Cardiac fibroblast (primary cell): ENCODE measurements at places on chromosomes 6 and 20.

DNA sequence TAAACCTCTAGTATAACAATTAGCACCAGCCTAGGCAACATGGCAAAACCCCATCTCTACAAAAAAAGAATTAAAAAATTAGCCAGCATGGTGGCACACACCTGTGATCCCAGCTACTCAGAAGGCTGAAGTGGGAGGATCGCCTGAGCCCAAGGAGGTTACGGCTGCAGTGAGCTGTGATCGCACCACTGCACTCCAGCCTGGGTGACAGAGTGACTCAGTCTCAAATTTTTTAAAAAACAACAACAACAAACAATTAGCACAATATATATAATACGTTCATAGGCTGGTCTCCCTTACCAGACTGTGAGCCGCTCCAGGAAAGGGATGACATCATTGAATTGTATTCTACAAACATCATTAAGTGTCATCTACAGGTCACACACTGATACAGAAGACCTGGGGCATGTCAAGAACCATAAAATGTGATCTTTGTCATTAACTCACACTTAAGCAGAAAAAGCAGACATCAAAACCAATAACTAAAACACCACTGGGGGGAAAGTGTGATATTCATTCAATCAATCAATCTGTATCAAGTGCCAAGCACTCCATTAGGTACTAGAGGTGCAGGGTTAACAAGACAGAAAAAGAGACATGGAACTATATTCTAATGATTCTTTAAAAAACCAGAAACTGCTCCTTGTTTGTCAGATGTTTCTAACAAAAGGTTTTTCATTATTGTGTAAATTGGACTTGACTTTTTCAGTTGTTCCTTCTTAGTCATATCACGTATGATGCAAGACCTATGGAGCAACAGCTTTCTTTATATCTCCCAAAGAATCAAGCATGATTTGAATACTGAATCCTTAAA lies 17.8 kb downstream of the MAP3K5 start:
- DNase-seq: peak; percentile 88

DNA sequence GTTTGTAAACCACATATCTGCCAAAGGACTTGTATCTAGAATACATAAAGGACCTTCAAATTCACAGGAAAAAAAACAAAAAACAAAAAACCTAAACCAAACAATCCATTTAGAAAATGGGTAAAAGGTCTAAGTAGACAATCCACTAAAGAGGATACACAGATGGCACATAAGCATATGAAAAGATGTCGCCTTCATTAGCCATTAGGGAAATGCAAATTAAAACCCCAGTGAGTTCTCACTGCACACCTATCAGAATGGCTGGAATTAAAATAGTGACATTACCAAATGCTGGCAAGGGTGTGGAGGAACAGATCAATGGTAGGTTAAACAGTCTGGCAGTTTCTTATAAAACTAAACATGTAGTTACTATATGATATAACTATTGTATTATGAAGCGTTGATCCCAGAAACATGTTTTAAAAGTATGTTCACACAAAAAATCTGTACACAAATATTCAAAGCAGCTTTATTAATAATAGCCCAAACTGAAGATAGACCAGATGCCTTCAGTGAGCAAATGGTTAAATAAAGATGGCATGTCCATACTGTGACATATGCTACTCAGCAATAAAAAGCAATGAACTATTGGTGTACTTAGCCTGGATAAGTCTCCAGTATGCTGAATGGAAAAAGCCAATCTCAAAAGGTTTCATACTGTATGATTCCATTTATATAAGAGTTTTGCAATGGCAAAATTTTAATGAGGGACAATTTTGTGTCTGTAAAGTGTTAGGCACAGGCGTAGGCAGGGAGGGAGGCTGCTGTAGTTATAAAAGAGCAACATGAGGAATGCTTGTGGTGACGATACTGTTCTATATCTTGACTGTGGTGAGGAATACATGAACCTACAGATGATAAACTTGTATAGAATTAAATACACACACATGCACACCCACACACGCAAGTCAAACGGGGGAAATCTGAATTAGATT lies 43.9 kb downstream of the PLCB1 start:
- DNase-seq: no peak

DNA sequence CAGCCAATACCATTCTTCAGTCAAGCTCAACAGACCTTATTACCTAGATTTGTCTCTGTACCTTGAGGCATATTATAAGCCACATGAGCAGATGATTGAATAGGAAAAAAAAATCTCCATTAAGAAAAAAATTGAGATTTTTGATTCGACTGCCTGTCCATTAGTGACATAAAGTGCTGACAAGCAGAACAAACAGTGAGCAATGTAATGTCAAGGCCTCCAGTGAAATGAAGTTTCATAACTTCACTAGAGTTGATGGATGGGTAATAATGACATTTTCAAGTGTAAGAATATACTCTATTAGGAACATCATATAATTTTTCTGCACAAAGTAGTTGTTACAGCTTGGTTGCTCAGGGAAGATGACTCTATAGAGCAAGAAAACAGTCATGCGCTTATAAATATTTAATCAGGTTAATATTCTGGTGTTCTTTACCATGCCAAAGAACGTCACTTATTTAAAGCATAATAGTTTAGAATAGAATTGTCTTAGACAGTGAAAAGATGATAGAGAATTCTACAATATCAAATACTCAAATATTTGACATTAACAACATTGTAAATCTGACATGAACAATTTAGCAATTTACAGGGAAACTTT lies 783.7 kb downstream of the EPHA7 start:
- no peak for DNase-seq

GRCh38 chr6:40719671-40720374 lies 132.7 kb upstream of the LRFN2 start:
- DNase-seq: peak; percentile 12

GRCh38 chr20:51108638-51109363 lies 85.9 kb upstream of the KCNG1 start:
- DNase-seq: no peak

GRCh38 chr6:4805553-4806336 lies 29.5 kb downstream of the CDYL start:
- peak; percentile 52 for DNase-seq

GRCh38 chr6:158926414-158926813 lies 73.6 kb downstream of the RSPH3 start:
- peak; percentile 7 for DNase-seq

DNA sequence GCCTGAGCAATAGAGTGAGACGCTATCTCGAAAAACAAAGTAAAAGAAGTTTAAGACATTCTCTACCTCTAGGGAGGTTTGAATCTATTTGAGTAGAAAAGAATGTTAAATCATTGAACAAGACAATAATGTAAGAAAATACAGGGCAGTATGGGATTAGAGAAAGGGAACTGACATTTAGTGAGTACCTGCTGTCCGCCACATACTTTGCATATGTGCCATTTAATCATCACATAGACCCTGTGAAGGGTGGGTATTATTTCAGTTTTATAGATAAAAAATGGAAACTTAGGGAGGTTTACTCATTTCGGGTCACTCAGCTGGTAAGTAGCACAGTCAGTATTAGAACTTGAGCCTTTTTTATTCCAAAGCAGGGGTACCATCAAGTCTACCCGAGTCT lies 31.4 kb downstream of the STK4 start:
- DNase-seq: no peak

DNA sequence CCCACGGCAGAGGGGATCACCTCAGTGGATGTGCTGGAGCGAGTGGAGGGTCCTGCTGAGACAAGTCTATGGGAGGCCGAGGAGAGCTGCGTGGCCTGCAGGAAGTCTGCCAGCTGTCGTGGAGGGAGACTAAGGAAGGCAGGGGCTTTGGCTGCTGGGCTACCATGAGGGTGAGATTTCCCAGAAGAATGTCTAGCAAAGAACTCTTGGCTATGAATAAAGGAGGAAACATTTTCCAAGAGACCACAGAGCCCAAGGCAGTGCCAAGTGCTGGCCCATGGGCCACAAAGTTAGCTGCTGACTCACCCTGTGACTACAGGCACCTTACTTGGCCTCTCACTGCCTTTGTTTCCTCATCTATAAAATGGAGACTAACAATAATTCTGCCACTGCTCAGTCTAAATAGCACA lies 73.4 kb downstream of the PRDM1 start:
- peak; percentile 83 for DNase-seq

- no peak for DNase-seq
These were observed 445.5 kb downstream of the PREX1 start for GRCh38 chr20:48382304-48382703.

- DNase-seq: no peak
These were observed 724.3 kb downstream of the HDGFL1 start for GRCh38 chr6:23293653-23294052.

DNA sequence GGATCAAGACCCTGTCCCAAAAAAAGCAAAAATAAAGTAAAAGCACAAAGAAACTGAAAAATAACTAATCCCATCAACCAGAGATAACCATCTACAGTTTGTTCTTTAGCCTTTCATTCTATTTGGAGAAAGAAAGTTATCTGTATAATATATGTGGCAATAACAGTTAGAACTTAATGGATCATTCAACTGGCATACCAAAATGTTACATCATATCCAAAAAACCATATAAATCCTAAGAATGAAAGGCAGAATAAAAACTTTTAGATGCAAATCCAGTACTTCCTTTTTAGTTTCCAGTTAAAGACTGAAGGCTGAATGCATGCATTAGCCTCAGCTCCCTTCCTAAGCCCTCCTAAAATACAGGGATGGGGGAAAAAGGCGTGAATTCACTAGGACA lies 25.2 kb downstream of the ILRUN start:
- peak; percentile 48 for DNase-seq

DNA sequence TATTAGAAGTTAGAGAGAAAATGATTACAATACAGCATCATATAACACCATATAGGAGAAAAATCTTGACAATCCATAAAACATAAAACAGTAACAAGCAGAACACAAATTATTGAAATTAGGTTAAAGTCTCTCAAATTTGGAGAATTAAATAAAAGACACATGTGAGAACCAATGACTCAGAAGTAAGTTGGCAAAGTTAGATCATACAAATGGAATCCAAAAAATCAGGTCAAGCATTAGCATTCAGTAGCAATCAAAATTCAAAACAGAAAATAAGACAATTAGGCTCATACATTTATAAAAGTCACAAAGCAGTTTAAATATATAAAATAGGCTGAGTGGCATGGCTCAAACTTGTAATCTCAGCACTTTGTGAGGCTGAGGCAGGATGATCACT lies 775.6 kb downstream of the PHF3 start:
- DNase-seq: no peak

DNA sequence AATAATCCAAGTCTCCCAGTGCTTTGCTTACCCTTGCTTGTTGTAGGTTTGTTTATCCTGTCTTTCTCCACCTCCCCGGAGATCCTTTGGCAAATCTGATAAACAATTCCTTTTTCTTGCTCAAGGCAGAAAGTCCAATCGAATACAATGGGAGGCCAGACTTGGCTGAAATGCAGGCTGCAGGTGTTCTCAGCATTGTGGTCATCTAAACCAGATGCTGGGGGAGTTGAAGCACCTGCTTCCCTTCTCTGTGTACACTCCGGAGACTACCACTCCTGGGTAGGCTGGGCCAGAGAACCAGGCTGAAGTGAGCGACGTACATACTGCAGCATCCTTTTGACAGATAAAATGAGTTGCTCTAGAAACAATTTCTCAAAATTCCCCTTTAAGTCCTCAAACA lies 82.6 kb upstream of the PREP start:
- DNase-seq: peak; percentile 34
